ENCODE measurements at places on chromosomes 1 and 21.

GRCh38 chr21:43834146-43834905, 30.7 kb upstream of the AGPAT3 start:
- no peak for DNase-seq

GRCh38 chr1:154956544-154956941, 644 bp upstream of the PBXIP1 start:
- no peak for DNase-seq

DNA sequence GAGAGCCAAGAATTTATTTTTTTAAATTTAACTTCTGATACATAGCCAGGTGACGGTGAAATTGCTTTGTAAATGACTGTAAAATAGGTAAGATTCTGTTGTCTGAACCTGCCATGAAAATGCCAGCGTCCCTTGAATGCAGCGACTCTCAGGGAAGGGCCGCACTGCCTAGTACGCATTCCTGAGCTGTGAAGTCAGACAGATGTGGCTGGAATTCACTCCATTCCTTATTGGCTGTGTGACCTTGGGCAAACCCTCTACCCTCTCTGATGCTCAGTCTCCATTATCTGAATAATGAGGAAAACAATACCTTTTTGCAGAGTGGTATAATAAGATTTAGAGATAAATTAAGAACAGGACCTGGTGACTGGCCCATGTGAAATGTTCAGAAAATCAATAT, 167.1 kb upstream of the DAB1 start:
- no peak for DNase-seq

GRCh38 chr1:81208441-81208840, 592.3 kb upstream of the ADGRL2 start:
- no peak for DNase-seq

- no peak for DNase-seq
Observed at GRCh38 chr1:33735624-33736023, 128.3 kb upstream of the HMGB4 start.

DNA sequence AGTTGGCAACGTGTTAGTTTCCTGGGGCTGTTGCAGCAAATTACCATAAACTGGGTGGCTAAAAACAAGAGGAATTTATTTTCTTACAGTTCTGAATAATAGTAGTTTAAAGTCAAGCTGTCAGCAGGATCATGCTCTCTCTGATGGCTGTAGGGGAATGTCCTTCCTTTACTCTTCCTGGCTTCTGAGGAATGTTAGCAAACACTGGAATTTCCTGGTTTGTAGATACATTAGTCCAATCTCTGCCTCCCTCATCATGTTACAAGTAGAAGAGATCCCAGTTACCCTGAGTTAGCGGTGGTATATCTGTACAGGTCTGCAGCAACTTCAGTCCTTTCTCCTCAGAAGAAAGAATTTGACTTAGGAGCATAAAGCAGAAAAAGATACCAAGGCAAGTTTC, 2249.1 kb downstream of the NCAM2 start:
- no peak for DNase-seq
